ENCODE measurements at places on chromosomes 11 and 22.

GRCh38 chr22:44797181-44797725 is 44.9 kb downstream of the ARHGAP8 start:
- no peak for DNase-seq

DNA sequence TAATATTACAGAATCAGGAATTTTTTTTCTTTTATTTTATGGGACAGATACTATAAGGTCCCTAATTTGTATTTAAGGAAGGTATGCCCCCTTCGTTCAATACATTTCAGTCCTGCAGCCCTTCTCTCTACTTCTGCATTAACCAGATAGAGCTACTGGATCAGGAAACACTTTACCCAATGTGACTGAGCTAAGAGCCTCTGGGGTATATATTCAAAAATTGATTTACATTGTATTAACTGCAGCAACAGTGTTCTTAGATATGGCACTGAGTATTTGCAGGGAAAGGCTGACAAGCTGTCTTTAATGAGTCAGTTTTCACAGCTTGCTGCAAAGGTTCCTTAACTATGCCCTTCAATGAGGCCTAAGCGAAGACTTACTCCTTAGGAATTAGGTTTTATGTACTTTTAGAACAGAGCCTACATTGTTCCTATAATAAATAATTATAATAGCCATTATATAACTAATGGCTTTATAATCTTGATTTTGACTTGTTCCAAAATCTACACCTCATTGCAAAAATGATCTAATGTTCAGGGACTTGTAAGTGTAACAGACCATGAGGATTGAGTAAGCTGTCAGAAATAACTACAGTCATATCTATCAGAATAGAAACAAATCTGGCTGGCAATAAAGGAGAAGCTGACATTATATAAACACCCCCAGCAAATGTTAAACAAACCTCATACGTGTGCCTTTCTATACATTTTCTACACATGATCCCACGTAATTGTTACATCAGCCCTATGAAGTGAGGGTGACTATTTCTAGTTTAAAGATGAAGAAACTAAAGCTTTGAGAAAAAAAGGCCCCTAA is 55.0 kb downstream of the DDI1 start:
- DNase-seq = no peak

DNA sequence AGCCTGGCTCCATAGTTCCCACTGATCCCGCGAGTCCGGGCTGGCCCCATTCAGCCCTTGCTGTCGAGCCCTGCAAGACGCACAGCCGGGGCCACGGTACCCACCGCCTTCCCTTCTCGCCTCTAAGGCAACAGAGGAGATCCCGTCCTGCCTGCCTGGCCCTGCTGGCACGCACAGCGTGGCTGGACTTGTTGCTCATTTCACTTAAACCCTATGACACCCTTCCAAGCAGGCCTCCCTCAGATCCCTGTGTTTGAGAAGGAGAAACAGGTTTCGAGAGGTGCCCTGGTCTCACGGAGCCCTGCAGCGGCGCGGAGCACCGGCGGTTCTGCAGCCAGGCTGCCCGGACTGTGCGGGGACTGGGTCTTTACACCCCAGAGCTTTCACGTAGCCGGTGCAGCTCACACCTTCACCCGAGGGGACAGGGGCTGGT is 1048.4 kb downstream of the BRD1 start:
- DNase-seq = no peak

DNA sequence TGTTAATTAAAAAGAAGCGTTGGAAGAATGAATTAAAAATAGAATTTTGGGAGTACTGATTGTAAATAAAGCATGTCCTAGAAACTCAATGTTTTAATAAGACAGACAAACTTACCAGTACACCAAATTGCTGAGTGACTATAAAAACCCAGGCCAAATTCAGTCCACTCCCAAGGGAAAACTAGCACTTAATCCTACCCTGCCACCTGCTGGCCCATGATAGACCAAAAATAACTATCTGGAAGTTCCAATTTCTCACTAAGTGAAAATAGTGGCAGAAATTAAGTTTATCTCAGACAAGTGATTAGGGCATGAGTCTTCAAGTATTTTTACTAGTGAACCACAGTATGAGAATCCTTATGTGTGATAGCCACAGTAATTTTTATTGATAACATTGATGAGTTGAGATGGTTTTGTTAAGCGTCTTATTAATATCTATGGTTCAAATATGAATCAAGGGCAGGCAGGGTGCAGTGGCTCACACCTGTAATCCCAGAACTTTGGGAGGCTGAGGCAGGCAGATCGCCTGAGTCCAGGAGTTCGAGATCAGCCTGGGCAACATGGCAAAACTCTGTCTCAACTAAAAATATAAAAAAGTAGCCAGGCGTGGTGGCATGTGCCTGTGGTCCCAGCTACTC is 9.8 kb upstream of the DDX10 start:
- peak; percentile 10 for DNase-seq

DNA sequence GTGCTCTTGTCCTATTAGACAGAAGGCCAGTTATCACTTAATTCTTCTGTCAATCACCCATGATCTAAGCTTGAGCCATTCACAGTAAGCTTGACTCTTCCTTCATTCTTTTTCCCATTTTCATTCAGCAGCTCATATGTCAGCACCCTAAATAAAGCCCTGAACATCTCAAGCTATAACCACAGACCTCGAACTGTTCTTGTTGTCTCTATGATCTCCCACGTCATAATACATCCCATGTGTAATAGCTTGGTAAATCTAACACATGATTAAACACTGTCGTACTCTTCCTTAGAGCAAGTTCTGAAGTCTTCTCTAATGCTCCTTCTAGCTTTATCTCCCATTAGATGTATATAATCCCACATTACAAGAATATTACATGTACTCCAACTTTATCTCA is 14.4 kb downstream of the MUC15 start:
- DNase-seq = no peak

GRCh38 chr11:65444314-65445051 is 21.9 kb downstream of the NEAT1 start:
- DNase-seq = no peak

DNA sequence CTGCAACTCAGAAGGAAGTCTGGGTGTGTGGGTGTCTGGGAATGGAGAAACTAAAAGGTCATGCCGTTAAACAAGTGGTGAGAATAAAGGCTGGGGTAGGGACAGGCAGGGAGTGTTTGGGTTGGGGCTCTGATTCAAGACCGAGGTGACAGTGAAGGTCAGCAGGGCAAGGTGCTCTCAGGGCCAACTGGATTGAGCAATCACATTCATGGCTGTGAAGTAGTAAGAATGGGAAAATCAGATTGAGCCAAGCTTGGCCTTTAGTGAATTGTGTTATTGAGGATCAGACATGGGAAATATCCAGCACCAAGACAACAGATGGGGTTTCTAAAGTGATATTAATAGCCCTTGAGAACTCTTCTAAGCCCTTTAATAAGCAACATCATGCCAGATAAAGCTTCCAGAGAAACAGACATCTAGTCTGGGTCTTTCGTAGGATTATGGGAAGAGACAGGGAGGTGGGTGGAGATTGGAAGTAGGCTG is 24.3 kb downstream of the SCN3B start:
- DNase-seq = no peak

DNA sequence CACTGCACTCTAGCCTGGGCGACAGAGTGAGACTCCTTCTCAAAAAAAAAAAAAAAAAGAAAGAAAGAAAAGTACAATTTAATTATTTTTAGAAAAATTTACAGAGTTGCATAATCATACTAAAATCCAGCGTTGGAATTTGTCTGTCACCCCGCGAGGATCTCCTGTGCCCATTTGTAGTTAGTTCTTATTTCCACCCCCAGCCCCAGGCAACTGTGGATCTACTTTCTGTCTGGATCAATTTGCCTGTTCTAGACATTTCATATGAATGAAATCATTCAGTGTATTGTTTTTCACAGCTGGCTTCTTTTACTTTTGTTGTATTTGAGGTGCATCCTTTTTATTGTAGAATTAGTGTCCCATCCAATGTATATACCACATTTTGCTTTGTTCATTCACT is 102.6 kb upstream of the RASSF10 start:
- DNase-seq = no peak

DNA sequence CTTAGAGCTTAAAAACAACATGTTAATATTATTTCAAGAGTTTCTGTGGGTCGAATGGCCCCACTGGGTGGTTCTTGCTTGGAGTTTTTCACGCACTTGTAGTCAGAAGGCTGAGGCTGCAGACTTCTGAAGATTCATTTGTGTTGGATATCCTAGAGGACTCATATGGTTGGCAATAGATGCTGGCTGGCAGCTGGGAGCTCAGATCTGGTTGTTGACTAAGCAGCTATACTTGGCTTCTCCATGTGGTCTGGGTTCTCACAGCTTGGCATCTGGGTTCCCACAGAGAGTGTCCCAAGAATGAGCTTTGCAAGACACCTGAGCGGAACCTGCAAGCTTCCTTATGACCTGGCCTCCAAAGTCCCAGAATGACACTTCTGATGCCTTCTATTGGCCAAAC is 163.9 kb upstream of the ZC3H12C start:
- DNase-seq = no peak

DNA sequence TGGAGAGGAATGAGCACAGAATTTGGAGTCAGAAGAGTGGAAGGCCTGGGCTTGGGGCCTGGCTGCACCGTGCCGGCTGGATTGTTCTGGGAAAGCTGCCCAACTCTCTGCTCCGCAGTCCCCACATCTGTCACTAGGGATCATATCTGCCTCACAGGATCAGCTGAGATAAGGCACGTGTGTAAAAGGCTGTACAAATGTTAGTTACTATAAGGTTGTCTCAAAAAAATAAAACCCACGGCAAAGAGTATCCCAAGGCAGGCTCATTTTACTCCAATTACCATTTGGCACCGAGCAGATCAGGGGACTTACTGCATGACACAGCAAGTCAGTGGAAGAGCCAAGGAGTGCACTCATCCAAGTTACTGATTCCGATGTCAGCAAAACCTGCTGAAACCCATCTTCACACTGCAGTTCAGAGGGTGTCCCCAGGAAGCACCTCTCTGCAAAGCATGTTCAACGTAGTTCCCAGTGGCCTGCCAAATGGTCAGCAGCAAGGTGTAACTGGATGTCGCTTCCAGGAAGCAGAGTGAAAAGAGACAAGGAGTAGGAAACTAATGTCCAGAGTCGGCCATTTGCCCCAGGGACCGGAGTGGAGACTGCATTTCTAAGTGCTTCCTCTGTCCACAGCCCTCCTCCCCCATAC is 18.1 kb upstream of the MRTFA start:
- DNase-seq = no peak

DNA sequence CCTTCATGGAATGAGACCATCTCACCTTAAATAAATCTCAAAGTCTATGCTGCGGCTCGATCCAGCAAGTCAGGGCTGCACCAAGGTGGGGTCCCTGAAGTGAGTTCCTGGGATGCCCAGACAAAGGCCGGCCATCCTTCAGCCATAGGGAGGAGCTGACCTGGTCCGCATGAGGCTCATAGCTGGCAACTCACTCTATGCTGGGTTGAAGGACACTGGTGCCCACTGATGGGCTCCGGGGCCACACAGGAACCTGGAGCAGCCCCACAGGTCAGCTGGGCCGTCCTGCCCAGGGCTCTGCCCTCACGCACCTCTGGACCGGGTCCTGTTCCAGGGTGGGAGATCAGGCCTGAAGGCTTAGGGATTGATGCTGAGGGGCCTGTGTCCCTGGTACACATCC is 1339.3 kb downstream of the TBC1D22A start:
- DNase-seq = no peak

- peak; percentile 32 for DNase-seq
Measured at GRCh38 chr11:27485930-27486773, 13.6 kb upstream of the LGR4 start.

DNA sequence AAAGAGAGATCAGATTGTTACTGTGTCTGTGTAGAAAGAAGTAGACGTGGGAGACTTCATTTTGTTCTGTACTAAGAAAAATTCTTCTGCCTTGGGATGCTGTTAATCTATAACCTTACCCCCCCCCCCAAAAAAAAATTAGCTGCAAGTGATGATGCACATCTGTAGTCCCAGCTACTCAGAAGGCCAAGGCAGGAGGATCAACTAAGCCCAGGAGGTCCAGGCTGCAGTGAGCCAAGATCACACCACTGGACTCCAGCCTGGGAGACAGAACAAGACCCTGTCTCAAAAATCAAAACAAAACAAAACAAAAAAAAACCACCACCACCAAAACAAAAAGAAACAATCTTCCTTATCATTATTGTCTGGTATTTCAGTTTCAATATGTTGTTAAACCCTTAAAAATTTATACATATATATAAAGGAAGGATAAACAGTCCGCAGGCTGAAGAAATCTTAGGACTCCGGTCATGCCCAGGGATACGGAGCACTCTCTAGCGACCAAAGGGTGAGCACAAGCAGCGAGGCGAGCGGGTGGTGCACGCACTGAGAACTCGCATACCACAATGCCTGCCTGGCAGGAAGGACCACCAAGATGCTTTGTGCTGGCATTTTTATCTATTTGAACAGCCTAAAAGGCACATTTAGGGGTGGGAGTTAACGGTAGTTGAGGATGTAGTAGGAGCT is 6.4 kb downstream of the POLDIP3 start:
- no peak for DNase-seq

GRCh38 chr22:49807780-49808708 is 19.6 kb downstream of the BRD1 start:
- peak; percentile 31 for DNase-seq

DNA sequence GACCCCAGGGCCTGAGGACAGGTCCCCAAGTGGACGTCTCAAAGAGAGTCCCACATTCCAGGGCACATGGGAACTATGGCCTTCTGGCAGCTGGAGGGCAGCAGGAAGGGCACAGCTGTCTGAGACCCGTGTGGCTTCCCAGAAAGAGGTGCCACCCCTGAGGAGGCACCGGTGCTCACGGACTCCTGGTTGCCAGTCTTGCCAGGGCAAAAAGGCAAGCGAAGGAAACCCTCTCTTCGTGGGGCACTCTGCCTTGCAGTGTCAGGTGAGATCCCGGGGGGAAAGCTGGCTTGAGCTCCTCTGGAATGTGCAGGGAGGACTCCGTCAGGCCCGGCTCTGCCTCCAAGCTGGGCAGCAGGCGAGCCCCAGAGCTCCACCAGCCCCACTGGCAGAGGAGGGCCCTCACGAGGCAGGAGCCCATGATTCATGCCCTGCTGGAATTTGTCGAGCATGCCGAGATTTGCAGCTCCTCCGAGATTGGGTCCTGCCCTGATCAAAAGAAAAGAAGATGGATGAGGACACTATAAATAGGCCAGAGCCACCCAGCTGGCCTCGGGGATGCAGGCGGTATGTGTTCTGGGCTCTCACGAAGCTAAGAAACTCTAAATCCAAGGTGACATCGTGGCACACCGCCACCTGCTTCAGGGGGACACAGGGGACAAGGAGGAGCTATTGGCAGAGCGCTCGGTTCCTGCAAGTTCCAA is 9.9 kb upstream of the CELSR1 start:
- DNase-seq = no peak
